Liver (tissue), 10 donors: ENCODE measurements at places on chromosomes 12 and 14. TPM values are rescaled to one million over a fixed set of nuclear protein-coding genes. Genes with fewer than 3 reads are reported as not detected.

DNA sequence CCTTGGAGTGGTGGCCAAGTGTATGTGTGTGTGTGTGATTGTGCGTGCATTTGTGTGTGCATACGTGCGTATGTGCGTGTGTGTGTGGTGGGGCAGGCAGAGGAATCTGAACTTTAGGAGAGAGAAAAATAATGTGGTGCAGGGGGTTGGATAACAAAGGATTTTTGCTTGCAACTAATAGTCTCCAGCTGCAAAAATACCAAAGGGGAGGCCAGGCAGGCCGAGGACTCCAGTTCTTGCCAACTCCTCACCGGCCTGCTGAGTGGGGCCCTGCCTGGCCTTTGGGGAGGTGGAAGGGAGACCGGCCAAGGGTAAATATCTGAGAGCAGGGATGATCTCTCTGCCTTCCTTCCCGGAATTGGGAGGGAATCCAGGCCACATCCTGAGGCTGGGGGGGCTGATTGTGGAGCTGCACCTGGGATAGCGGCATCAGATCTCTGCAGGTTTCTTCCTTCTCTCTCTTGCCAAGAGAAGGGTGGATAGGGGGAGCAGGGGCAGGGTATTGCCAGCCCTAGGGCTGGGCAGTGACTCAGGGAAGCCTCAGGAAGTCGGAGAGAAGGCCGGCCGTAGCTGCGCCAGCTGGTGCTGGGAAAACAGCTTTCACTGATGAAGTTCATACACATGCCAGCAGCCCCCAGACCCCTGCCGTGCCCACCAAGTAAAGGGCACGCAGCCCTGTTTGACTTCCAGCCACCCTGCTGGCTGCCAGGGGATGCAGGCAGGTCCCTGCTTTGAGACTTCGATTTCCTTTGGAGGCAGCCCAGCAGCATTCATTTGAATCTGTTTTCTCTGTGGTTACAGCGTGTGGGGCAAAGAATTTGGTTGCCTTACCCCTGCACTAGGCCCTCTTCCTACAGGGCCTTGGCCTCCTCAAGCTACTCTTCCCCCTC is 4.6 kb upstream of the LRP1-AS start:
- no peak for DNase-seq

GRCh38 chr12:44544018-44544417 is 332.1 kb downstream of the NELL2 start:
- no peak for DNase-seq

REP15 gene
- total RNA-seq: 2.1 TPM

GRCh38 chr12:81143057-81143456 is 65.2 kb downstream of the ACSS3 start:
- no peak for DNase-seq

- no peak for DNase-seq
Observed at GRCh38 chr14:89279649-89280232, 137.3 kb downstream of the FOXN3 start.

DNA sequence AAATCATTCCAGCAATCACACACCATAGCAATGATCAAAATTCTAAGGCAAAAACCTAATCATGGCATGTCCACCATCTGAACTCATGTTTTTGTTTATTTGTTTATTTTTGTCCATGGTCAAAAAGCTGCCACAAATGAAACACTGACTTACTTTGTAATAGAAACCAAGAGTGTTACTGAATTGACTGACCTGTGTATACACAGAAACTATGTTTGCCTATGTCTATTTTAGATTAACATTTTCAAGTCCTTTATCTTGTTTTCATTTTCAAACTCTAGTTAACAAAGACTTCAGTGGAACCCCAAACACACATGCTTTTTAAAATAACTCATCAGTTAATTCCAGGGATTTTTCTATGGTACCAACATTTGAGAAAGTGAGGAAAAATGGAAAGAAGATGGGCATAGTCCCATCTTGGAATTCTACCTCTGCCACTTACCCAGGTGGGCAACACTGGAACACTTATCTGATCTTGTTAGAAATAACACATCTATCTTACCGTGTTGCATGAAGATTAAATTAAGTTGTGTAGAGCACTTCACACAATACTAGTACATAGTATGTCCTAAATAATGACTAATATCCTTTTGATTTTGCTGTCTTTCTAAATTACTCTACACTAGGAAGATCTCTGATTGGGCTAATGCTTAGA is 6.4 kb downstream of the LUM start:
- no peak for DNase-seq

GRCh38 chr14:79418649-79419415 is 792.5 kb downstream of the DIO2 start:
- DNase-seq: no peak

GRCh38 chr14:78701246-78701645 is 531.1 kb downstream of the NRXN3 start:
- no peak for DNase-seq

PLEKHG7 gene
- total RNA-seq: 0.28 TPM

ASB2 gene
- total RNA-seq: 0.56 TPM

GRCh38 chr12:29414368-29414767 is 33.4 kb upstream of the ERGIC2 start:
- DNase-seq: no peak
